Nephron progenitor cell (in vitro differentiated cells): ENCODE measurements at places on chromosomes 3 and 15.

GRCh38 chr3:186268616-186269448 is 93.2 kb downstream of the DGKG start:
- DNase-seq = no peak

GRCh38 chr3:24428481-24428880 is 66.2 kb downstream of the THRB start:
- DNase-seq = no peak

DNA sequence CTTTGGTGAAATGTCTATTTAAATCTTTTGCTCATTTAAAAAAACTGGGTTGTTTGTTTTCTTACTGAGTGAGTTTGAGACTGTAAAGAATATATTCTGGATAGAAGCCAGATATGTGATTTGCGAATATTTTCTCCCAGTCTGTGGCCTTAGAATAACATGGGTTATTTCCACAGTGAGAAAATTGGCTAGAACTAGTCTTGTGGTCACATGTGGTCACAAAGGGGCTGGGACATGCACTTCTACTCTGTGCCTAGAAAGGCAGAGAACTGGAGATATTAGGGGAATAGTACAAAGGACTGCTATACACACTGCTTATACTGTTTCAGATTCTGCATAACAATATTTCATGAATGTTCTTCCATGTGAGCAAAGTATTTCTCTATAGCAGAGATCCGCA is 79.9 kb upstream of the RGMA start:
- no peak for DNase-seq

- no peak for DNase-seq
These were observed 522.6 kb upstream of the SEMA6D start for GRCh38 chr15:47194718-47195117.

DNA sequence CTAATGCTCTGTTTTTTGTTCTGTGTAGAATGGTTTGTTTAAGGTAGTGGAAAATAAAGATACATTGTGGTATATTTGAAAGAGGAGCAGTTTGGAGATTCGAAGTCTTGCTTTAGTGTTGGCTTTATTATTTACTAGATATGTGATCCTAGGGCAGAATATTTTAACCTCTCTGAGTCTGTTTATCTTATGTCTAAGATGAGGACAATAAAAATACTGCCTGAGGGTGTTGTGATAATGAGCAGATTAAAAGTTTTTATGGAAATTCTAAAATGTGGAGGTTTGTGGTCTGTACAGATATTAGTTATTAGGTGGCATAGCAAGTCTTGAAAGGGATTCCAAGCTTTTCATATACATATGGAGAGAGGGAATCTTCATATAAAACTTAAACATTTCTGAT is 15.0 kb downstream of the TCF12 start:
- DNase-seq = no peak

GRCh38 chr3:188170461-188171459 is 16.8 kb downstream of the LPP start:
- no peak for DNase-seq

DNA sequence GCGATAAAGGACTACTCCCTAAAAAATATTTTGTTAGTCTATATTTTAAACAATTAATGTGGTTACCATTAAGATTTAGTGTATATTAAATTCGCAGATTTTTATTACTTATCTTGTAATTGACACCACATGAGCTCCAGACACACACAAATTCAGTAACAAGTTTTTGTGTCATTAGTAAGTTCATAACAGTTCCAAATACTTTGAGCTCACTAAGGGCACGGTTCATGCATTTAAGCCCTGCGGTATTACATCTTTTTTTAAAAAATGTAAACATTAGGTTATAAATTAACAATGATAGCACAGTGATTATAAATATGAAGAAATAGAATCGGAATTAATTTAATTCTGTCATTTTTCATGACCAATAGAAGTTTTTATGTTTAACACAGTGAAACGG is 317.3 kb downstream of the ZNF385D start:
- no peak for DNase-seq

DNA sequence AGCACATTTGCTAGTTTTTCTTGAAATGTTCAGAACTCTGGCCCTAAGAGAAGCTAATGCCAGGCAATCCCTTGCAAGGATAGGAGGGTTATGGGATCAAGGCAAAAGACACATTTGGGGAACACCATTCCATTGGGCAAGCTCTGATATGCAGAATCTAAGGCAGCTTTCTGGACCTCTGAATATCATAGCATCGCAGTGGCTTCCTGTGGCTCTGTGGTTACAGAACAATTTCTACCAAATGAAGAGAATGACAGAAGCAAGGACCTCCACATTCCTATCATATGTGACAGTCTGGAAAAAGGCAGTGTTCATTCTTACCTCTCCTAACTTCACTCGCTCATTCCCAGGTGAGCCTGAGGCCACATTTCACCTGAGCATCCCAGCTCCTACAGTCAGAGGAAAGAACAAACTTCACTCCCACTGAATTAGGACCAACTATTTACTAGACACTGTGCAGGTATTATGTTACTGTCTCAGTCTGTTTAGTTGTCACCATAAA is 836.1 kb upstream of the CFAP20DC start:
- DNase-seq = no peak

GRCh38 chr3:177420651-177421480 is 223.6 kb upstream of the TBL1XR1 start:
- no peak for DNase-seq

DNA sequence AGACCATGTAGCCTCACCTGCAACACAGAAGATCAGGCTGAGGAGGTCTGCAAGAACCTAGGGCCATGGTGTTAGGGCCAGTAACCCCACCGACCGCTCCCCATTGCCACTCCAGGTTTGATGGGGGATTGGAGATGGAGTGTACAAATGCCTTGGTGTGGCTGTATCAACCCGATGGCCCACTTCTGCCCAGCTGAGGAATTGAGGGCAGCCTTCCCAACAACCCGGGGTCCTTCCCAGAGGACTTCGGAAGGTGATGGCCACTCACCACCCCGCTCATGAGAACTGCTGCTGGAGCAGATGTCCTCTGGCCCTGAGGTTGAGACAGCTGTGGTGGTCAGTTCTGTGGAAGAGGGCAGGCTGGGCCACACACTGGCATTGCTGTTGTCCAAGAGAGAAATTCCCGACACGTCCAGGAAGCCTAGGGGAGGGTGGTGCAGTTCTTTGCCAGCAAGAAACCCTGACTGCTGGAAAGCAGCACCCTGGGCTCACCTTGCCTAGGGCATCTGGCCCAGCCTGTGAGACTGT is 8.9 kb downstream of the GORASP1 start:
- DNase-seq = no peak

- no peak for DNase-seq
These were observed 919.7 kb upstream of the CADM2 start for GRCh38 chr3:84039099-84039498.
